Bronchial smooth muscle cell (primary cell): ENCODE measurements at places on chromosomes 6 and 20. TPM values are rescaled to one million over a fixed set of nuclear protein-coding genes. Genes with fewer than 3 reads are reported as not detected.

Gene SLC17A2
- not detected in 2 replicates for total RNA-seq

Gene SLC22A2
- total RNA-seq, result not detected in 2 replicates

Gene SPATS1
- total RNA-seq, result 0.16 TPM in 1 of 2 replicates, not detected in the other

Gene VNN1
- total RNA-seq, result not detected in 2 replicates

Gene MYH7B
- 0.16 and 0.26 TPM in 2 replicates for total RNA-seq

Gene DBNDD2
- 0.34 and 0.63 TPM in 2 replicates for total RNA-seq

Gene MOXD1
- 21.6 and 71.6 TPM in 2 replicates for total RNA-seq

Gene TMEM200A
- 26.3 and 31.3 TPM in 2 replicates for total RNA-seq

Gene RAMACL
- total RNA-seq, result 0.43 and 0.95 TPM in 2 replicates

Gene PAQR8
- 2.3 and 3.0 TPM in 2 replicates for total RNA-seq

Gene ZHX3
- total RNA-seq, result 10.4 and 12.8 TPM in 2 replicates

Gene TSPYL1
- 102 and 110 TPM in 2 replicates for total RNA-seq

Gene ZFP57
- total RNA-seq, result 2.8 TPM in 1 of 2 replicates, not detected in the other

Gene LHFPL5
- not detected in 2 replicates for total RNA-seq

Gene ESR1
- total RNA-seq, result 0.63 and 0.77 TPM in 2 replicates

Gene NCOA6
- total RNA-seq, result 3.8 and 5.8 TPM in 2 replicates
